Vagina (tissue), 2 donors: ENCODE measurements at places on chromosomes 6 and 20.

GRCh38 chr6:50824552-50824951 is 5.9 kb downstream of the TFAP2B start:
- DNase-seq = no peak

DNA sequence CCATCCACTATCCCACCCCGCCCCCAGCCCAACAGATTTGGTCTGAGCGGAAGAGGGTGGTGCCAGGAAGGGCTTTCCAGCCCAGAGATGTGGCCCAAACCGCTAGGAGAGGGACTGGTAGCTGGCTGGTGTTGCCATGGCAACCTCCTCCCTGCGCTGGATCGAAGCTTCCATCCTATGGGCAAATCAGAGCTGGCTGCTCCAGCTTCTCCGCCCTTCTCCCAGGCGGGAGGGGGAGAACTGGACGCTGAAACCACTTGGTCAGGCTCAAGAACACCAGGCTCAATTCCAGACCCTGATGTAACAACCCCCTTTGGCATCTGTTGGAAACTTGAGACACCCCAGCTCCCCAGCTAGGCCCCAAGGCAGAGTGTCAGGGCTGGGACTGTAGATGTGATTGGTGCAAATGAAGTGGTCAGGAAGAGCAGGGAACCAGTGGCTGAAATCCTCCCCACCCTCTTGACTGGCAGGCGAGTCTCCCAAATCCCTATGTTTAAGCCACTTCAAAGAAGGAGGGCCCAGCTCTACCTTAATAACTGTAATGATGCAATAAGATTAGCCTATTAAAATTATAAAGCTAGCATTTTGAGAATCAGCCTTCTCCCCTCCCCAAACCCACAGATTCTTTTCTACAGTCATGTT is 4.2 kb downstream of the RIMS4 start:
- DNase-seq = peak; percentile 96

GRCh38 chr6:36838896-36839748 is at the start of gene CPNE5:
CPNE5 (minus strand) TSS chr6:36839444; CDS start chr6:36839377, 67 bp downstream.
- no peak for DNase-seq

DNA sequence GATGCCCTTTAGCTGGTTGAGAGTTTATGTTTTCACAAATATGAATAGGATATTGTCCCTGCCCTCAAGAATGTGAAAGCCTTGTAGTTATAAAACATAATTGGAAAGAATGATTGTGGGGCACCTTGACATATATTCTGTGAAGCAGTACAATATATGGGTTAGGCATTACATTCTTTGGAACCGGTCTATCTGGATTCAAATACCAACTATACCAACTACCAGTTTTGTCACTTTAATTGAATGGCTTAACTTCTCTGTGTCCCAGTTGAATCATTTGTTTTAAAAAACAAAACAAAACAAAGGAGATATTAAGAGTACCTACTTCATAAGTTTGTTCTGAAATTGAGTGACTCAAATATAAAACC is 146.5 kb downstream of the TBC1D32 start:
- DNase-seq = no peak

GRCh38 chr6:12103158-12103557 is 91.0 kb downstream of the HIVEP1 start:
- DNase-seq = no peak

DNA sequence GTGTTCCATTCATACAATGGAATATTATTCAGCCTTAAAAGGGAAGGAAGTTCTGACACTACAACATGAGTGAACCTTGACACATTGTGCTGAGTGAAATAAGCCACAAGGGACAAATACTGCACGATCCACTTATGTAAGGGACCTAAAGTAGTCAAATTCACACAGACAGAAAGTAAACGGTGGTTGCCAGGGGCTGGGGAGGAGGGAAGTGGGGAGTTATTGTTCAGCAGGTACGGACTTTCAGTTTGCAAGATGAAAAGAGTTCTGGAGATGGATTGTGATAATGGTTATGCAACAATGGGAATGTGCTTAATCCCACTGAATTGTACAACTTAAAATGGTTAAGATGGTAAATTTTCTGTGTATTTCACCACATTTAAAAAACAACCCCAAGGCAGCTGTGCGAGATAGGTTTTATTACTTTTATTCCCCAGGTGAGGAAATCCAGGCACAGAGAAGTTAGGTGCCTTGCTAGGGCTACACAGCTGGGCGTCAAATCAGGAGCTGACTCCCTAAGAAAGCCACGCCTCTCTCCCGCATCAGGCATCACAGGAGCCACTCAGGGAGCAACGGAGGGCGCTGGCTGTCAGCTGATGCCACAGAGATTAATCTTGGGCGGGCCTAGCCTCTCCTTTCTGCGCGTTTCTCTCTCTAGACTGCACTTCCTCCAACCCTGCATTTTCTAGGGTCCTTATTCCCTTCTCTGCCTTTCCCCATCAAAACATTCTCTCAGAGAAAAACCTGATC is 9.3 kb upstream of the TRAF3IP2 start:
- DNase-seq = no peak

DNA sequence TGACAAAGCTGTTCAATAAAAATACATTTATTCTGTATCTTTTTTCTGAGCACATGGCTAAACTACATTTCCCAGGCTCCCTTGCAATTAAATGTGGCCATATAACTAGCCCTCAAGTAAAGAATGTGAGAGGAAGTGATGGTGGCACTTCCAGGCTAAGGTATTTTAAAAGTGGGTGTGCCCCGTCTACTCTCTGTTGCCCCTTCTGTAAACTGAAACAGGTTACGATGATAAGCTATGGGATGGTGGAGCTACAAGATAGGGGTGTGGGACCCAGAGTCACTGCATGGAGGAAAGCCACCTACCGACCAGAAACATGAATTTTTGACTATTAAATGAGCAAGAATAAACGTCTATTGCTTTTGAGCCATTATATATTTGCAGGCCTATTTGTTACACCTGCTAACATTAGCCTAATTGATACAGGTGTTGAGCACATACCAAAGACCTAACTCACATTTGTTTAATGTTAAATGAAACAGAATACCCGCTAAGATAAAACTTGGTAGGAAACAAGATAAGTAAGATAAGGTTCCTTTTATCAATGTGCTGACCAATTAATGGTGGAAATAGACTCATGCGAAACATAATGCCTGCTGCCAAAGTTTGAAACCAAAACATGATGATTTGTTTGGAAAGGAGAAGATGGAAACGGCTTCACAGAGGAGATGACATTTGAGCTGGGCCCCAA is 3.1 kb downstream of the FYN start:
- DNase-seq = no peak

DNA sequence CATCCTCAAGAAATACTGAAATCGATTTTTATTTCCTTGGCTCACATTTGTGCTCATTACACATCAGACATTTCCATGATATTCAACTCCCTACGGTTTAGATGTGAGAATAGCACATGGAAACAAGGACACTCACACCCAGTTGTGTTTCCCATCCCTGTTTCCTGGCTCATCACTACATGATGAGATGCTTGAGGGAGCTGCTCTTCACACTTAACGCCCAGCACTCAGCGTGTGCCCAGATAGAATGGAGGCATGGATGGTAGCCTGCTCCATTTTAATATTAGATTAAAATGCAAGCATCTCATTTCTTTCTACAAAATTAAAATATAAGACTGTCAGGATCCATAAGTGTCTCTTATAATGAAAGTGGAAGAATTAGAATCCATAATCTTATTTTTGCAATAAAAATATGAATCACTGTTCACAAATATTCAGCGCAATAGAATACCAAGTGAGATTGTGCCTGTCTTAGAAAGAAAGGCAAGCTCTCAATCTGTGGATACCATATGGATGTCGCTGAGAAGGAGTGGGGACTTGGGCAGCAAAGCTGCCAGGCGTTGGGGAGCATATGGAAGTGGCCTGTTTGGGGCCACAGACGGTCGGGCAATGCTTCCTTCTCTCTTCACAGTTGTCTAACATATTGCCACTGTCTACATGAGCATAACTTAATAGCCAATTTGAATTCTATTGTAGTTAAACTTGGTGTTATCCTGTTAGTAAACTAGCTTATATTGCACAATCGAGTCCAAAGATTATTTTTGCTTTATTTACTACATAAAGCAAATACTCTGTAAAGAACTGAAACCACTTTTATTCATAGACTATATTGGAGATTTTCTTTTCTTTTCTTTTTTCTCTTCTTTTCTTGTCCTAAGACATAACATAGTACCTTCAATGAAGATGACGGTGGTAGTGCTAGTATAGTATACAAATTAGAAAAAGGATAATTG is 206.8 kb upstream of the QKI start:
- no peak for DNase-seq

DNA sequence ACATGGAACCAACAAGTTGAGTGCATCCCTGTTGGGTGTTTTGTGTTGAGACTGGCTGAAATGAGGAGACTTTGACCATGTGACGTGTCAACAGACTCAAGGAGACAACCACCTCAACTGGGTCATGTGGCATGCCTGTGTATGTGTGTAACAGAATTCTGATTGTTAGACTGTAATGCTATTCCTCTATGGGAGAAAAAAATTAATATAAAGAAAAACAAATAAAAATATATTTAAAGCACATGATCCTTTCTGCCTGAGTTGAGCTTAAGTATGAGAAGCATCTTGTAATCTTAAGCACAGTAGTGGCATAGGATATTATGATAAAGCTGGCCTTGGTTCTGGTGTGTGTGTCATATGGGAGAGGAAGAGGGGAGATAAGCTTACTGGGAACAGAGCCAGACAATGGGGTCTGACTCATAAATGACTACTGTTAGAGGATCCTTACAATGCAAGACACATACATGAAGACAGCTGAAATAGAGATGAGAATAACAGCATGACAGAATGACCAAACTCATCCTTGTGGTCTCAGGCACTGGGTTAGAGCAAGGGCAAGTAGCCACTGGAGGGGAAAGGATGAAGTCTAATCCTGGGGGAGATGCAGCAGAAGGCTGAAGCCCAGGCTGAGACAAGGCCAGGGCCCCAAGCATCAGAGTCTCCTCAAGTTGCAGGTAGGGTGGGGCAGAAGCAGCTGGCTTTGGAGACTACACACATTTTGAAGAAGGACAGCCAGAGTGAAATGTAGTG is 9.2 kb downstream of the TP53INP2 start:
- no peak for DNase-seq

DNA sequence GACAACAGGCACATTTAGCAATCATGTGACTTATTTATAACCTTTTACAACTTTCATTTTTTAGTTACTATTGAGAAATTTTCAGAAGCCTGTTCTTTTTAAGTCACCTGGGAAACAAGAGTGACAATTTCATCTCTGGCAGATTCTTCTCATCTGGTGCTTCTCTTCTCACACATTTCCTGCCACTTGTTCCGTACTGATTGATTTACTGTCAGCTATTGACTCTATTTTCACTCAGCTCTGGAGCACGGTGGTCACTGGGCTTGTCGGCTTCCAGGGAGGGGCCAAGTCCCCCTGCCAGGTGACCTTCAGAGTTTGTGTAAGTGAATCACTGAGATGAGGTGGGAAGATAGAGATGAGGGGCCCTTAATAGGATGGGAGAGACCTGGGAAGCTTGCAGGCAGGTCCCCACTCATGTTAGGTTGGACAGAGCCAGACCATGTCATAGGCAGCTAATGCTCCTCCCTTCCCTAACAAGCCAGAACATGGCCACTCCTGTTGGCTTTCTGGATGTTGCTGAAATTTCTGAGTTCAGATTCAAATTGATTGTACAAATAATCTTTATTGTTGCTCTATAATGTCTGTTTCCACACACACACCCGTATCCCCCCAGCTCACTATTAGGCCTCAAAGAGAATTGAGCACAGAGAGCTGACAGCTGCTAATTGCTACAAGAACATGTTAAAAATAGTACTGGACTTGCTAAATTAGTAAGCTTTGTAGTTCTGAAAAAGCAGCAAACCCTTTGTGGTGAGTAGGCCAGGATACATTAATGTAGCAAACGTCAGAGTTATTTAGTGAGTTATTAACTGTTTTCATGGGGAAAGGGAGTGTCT is 13.3 kb downstream of the DUSP22 start:
- DNase-seq = no peak

DNA sequence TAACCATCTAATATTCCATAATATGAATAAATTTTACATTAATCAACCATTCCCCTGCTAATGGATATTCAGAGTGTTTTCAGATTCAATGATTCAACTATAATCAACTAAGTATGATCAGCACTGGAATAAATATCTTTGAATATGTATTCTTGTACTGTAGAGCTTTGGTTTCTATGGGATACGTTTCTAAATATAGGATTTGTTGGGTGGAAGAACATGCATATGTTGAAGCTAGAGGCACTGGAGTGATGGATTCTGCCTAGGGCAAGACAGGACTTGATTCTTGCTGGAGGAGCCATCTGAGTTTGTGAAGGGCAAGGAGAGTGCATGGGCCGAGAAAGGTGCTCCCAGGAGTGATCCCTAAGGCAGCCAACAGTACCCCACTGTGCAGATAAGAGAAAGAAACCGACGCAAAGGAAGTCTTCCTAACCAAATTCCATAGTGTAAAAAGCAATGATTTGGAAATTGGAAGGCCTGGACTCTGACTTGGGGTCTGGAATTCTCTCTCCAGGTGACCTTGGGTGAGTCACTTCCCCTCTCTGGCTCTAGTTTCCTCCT is 418.7 kb downstream of the PREX1 start:
- DNase-seq = no peak

DNA sequence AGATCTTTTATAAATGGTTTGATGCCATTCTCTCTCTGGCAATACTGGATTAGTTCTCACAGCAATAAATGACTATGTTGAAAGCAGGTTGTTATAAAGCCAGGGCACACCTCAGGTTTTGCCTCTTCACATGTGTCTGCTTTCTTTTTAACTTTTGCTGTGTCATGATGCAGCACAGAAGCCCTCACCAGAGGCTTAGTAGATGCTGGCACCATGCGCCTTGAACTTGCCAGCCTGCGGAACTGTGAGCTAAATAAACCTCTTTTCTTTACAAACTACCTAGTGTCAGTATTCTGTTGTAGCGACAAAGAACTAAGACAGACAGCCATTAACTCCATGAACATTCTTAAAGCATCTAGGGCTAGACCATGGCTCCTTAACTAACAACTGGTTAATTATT is 15.3 kb upstream of the GPR63 start:
- DNase-seq = no peak

DNA sequence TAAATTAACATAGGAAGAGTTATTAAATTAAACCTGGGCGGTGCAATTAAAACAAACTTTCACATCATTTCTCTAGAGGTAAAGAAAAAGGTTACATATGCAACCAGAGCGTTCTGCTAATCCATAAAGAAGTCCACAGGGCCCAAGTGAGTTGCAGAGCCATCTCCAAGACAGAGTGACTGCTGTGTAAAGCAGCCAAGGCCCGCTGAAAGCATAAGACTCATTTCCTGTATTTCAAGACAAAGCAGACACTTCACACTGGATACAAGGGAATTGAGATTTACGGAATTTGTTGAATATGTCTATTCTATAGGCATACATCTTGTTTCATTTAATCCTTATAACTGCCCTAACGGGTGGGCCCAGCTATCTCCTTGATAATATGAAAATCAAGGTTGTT is 422.8 kb downstream of the CBLN4 start:
- DNase-seq = no peak
